ENCODE measurements at places on chromosomes 2 and 18.

DNA sequence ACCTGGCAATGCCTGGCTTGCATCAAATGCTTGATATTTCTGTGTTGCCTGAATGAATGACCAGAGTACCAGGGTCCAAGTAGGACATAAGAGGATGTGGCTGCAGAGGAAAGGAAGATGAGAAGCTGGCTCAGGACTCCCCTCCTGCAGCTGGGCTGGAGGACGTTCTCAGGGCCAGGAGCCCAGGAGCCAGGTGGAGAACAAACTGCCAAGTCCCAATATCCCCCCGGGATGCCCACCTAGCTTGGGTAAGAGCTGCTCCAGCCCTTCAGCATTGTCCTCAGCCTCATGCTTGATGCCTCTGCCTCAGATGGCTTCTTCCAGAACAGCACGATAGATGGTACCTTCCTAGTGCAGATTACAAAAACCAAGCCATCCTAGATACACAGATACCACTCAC, 8.6 kb upstream of the ATP6V1B1 start:
- no peak for DNase-seq

- no peak for DNase-seq
Measured at GRCh38 chr2:238299803-238300202, 11.4 kb upstream of the PER2 start.

- no peak for DNase-seq
Measured at GRCh38 chr2:174916270-174916930, 88.8 kb downstream of the CHN1 start.

GRCh38 chr2:223071139-223071538, 19.1 kb downstream of the KCNE4 start:
- DNase-seq = no peak

- peak; percentile 62 for DNase-seq
Measured at GRCh38 chr2:84970210-84970867, 622 bp upstream of the KCMF1 start.

- peak; percentile 56 for DNase-seq
Measured at GRCh38 chr18:3664563-3665178, 214.7 kb downstream of the TGIF1 start.

Measured in hematopoietic multipotent progenitor cell treated with erythropoietin and hydrocortisone succinate and interleukin-3 and kit ligand, for 17 days (in vitro differentiated cells).